ENCODE measurements at places on chromosomes 4 and X.

DNA sequence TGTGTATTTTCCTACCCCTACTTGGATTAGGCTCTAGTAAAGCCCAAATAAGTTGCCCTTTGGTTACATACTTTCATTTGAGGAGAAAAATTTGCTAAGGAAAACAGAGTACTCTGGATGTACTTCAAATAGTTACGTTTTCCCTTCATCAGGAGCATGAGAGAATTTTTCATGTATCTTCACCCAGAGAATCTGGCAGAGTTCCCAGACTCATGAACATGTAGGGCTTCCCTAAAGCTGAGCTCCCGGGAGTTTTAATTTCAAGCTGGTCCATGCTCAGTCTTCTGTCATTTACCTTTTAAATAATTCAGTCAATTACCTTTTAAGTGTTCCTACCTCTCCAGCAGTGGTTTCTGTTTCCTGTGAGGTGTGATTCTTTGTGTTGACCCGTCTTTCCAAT lies 367.5 kb upstream of the GRID2 start:
- peak; percentile 6 for DNase-seq

- no peak for DNase-seq
These were observed 77.8 kb upstream of the NFKB1 start for GRCh38 chr4:102423375-102423774.

- DNase-seq, result no peak
These were observed 38.7 kb downstream of the SLC4A4 start for GRCh38 chr4:71377561-71377960.

DNA sequence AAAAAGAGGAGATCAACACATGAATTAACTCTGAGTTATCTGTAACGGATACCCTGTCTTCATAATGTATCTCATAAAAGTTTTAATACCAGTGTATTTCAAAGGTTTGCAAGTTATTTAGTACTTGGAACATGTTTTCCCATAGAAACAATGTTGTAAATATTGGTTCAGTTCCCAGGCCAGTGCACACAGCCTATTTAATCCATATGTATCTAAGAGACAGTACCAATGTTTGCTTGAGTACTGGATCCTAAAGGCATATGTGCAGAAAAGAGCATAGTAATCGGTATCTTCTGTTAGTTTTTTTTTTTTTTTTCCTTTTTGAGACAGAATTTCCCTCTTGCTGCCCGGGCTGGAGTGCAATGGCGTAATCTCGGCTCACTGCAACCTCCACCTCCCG lies 46.1 kb downstream of the SLIT2 start:
- no peak for DNase-seq

DNA sequence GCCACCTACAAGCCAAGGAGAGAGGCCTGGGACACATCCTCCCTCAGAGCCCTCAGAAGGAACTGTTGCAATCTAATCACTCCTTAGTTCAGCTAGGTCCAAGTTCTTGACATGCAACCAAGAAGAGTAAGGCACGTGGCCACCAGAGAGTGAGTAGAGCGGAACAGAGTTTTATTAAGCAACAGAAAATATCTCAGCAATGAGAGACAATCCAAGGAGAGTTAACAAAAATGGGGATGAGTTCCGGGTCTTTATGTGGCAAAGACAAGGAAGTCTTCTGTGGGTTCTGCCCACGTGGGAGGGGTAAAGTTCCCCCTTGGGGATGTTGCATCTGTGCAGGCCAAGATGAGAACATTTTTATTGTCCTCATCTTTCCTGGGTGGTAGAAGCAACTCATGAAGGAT lies 38.5 kb upstream of the PROM1 start:
- DNase-seq, result no peak

GRCh38 chr4:2866160-2866861 lies 22.7 kb downstream of the ADD1 start:
- no peak for DNase-seq

DNA sequence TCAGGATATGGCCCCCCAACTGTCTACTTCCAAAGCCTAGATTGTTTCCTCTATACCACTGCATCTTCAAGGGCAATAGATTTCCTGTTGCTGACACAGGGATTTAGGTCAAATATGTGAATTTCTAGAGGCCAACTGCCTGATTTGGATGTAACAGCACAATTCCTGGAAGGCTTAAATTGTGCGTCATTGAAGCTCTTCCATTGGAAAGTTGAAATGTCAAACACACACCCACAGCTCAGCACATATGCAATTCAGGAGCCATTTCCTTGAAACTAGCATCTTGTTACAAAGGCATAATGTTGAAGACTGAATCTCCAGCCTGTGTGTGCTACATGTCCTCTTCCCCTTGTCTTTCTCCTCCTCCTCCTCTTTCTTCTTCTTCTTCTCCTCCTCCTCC lies 158.6 kb downstream of the STK32B start:
- no peak for DNase-seq

GRCh38 chr4:8939840-8940742 lies 68.5 kb upstream of the HMX1 start:
- DNase-seq, result no peak

DNA sequence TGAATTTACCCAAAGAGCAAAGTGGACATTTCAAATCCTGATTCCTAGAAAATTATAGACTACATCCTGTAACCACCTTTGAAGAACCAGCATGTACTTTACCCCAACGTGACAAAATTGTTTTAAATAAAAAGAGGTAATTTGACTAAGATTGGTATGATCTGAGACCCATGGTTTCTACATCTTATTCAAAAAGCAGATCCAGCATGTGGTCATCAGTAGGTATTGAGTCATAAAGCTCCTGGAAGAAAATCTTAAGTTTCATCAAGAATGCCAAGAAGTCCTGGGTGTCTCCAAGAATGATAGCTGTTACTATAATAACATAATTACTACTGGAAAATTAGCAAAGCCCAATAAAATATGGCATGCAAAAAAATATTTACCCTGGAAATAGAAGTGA lies 61.8 kb downstream of the NFKB1 start:
- DNase-seq, result no peak

GRCh38 chr4:127503111-127503510 lies 129.6 kb upstream of the INTU start:
- no peak for DNase-seq

DNA sequence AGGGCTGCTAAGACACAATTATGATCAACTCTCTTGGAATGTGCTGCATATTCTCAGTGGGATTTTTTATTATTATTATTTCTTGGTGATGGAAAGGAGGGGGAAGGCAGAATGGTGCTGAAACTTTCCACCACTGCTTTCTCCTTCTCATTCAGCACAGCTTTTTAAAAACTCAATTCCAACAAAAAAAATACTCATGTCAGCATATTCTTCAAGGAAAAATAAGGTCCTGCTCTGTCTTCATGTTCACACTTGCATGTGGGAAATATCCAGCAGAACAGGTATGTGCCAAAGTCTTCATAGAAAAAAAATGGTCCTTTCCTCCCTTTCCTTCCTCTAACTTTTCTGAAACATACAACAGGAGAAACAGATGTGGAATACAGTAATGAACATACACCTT lies 144.0 kb upstream of the ADAMTS3 start:
- DNase-seq, result no peak

DNA sequence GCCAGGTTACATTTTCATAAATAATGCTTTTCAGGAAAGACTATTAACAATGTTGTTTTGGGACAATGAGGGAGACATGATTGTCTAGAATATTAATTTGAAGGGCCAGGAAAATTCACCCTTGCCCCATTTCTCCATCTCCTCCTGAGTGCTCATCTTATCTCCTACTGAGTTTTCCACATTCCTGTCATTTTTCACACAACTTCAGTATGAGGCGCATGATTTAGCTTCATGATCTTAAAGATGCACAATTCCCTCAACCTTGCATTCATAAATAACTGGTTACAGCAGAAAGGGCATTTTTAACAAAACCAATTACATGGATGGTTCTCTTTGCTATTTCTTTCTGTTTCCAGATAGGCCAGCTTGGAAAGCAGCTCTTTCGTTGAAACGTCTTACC lies 1699.2 kb upstream of the IGFBP7 start:
- DNase-seq, result no peak

DNA sequence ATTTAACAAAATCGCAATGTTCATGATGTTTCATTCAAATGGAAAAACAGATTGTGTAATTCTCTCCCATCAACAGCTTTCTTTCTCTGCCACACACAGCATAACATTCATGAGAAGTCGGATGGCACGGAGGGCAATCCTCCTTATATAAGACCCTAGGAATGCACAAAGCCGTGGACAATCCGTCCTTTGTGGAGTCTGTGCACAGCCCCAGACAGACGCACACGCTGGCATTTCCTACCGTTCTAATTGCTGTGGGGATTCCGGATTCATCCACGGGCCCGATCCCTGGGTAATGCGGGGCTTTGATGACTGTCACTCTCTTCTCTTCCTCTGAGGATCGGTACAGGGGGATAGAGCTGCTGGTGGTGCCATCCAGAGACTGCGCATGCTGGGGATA lies 121.9 kb upstream of the PDLIM3 start:
- DNase-seq, result peak; percentile 22

DNA sequence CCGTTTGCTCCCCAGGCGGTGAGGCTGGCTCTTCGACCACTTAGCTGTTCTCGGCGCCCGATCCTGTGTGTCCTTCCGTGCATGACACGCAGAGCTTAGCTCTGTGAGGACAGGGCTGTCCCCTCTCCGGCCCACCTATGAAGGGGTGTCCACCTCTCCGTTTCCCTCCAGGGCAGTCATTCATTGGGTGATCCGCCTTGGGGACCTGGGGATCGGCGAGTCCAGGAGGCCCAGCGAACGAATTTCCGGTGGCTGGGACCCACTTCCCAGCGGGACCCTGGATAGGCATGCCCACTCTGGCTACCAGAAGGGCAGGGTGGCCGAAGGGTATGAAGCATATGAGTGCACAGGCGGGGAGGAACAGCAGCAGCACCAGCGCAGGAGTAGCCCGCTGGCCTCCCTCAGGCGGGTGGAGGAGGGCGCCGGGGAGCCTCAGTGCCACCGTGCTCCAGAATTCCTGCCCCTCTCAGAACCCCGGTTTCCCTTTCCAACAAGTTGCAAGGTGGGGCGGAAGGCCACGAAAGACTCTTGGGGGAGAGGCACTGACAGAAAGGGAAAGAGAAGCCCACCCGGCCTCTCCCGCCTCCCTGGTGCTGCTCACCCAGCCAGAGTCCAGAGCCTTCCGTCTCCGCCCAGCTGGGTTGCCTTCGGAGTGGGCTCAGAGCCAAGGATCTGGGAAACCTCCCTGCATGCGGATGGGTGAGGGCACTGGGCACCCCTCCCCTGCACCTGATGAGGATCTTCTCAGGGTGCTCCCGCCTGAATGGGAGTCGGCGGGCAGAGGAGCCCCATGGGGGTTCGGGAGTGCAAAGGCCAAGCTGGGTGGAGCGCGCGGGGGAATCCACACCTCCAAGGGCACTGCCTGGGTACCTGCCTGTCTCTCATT lies 8.6 kb downstream of the HMX1 start:
- DNase-seq, result no peak

DNA sequence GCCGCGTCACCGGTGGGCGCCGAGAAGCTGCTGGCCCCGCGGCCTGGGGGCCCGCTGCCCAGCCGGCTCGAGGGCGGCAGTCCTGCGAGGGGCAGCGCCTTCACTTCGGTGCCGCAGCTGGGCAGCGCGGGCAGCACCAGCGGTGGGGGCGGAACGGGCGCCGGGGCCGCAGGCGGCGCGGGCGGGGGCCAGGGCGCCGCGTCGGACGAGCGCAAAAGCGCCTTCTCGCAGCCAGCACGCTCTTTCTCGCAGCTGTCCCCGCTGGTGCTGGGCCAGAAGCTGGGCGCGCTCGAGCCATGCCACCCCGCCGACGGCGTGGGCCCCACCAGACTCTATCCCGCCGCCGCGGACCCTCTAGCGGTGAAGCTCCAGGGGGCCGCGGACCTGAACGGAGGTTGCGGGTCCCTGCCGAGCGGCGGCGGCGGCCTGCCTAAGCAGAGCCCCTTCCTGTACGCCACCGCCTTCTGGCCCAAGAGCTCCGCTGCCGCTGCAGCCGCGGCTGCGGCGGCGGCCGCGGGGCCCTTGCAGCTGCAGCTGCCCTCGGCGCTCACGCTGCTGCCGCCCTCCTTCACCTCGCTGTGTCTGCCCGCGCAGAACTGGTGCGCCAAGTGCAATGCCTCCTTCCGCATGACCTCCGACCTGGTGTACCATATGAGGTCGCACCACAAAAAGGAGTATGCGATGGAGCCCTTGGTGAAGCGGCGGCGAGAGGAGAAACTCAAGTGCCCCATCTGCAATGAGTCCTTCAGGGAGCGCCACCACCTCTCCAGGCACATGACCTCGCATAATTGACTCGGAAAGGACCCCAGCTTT lies 5.6 kb downstream of the PRDM8 start:
- no peak for DNase-seq

DNA sequence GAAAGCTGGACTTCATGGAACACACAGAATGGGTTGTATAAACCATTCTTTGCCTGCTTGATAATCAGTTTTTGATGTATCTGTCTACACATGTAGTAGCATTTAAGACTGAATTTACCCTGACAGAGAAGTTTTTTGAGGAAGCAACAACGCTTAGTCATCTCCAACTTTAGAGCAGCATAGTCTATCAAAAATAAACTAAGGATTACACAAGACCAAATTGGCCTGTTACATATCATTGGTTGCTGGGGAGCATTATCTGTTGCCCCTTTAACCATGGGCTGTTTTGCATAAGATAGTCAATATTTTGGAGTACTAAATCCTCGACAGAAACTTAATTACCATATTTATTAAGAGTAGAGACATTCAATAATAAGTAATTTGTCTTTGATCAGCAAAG lies 347.4 kb downstream of the FAM47B start:
- DNase-seq, result no peak

DNA sequence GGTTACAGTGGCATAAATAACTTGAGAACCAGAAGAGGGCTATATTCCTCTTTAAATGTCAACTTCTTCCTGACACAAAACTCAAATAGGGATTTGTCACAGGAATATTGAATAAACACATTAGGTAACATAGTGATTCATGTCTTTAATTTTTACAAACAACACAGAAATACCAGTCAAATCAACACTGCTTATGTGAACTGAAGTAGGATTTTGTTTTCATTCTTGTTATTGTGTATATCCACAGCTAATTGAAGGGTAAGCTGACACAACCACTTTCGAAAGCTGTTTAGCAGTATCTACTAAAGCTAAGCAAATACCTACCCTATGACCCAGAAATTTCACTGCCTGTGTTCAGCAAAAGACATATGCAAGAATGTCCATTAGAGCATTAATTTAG lies 120.4 kb upstream of the EOLA2 start:
- no peak for DNase-seq

DNA sequence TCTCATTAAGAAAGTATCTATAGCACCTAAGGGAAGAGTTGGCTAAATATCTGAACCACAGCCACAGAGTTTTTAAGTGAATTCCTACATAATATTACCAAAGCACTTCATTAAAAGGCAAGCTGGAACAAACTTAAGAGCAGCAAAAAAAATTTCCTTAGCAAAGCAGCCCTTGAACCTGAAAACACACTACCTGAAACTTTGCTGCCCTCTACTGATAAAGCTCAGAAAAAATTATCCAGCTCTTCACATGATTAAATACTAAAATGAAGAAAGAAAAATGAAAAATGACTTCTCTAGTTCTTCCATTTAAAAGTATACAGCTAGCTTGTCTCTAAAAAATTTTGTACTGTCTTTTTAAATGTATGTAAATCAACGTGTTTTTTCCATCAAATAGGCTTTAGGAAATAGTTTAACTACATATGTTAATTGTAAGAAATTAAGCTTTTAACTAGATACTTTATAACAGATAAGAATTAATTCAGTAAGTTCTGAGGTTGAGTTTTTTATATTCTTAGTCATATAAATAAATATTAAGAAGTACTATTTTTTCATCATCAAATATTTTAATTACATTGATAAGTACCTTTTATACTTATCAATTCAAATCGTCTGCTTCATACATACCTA lies 156.1 kb downstream of the STPG2 start:
- DNase-seq, result peak; percentile 10
